ENCODE measurements at places on chromosomes 5 and 9. TPM values are rescaled to one million over a fixed set of nuclear protein-coding genes. Genes with fewer than 3 reads are reported as not detected.
A peak's percentile ranks its signal among the peaks of the same experiment; 100 is the strongest.

SCGB3A2 gene
- total RNA-seq = not detected

- no peak for DNase-seq
These were observed 182.9 kb upstream of the MAP1B start for GRCh38 chr5:71924325-71924724.

GRCh38 chr5:122264610-122265009, 47.4 kb upstream of the SNCAIP start:
- no peak for DNase-seq

GRCh38 chr5:153777681-153778581, 260.8 kb downstream of the FAM114A2 start:
- DNase-seq = peak; percentile 11

DNA sequence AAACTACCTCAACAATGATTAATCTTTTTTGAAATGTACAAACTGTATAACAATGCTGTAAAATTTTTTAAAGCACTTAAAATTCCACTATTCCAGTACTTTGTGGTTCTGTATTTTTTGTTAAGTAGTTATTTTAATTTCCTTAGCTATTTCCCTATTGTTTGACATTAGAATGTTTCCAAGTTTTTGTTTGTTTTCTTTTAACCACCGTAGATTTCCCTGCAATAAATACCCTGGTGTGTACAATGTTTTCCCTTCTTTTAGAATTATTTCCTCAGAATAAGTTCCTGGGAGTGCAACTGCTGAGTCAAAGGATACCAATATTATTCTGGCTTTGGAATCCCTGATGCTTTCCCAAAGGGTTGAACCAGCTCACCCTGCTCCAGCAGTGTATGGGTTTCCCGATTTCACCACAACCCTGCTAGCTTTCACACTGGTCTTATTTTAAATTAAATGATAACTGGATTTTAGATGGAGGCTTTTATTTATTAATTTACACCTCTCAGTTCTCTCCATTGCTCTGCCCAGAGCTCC, 20.6 kb upstream of the ANGPTL2 start:
- DNase-seq = no peak

GRCh38 chr5:43046474-43046873, 6.4 kb upstream of the ANXA2R start:
- no peak for DNase-seq

DNA sequence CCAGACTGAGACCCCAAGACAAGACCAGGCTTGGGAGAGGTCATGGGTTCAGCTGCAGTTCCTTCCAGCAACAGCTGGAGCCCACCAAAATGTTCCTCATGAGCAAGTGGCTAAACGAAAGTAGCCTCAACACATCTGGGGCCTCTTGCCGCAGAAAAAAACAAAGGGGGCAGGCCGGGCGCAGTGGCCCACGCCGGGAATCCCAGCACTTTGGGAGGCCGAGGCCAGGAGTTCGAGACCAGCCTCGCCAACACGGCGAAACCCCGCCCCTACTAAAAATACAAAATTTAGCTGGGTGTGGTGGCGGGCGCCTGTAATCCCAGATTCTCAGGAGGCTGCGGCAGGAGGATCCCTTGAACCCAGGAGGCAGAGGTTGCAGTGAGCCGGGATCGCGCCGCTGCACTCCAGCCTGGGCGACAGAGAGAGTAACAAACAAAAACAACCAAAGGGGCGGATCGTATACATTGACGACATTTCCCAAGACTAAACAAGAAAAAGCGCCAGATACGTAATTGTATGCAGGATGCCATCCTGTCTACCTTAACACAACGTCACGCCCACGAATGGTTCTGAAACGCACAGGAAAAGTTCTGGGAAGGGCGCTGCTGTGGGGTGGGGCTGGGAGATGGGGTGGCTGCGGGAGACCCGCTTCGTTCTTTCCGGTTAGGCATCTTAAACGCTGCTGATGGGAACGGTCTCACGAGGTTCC, 1.7 kb downstream of the INPP5E start:
- DNase-seq = no peak

FOXD4L5 gene
- total RNA-seq = 0.09 TPM

- DNase-seq = no peak
These were observed 502.7 kb downstream of the TLE4 start for GRCh38 chr9:80074439-80074838.

SLC36A3 gene
- not detected for total RNA-seq

DNA sequence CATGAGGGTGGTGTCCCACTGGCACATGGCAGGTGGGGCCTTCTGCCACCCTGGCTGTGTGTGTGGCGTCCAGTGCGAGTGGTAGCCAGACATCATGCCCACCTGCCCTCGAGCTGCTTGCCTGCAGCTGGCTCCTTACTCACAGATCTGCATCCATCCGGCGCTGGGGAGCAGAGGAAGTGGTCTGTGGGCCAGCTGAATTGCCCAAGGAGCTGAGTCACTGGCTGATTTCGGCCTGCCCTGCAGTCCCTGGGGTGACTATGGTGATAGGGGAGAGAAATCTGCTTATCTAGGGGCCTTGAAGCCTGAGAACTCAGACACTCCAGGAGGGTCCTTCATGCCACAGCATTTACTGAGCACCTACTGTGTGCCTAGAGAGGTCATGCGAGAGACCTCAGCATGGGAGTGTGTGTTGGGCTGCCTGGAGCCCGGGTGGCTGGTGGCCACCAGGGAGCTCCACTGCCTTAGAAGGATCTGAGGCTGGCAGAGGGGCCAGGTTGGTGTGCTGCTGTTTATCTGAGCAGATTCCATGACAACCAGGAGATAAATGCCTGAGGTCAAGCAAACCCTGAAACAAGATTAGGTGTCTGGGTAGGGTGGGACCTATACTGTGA, 57.1 kb downstream of the SLC22A5 start:
- peak; percentile 24 for DNase-seq

DNA sequence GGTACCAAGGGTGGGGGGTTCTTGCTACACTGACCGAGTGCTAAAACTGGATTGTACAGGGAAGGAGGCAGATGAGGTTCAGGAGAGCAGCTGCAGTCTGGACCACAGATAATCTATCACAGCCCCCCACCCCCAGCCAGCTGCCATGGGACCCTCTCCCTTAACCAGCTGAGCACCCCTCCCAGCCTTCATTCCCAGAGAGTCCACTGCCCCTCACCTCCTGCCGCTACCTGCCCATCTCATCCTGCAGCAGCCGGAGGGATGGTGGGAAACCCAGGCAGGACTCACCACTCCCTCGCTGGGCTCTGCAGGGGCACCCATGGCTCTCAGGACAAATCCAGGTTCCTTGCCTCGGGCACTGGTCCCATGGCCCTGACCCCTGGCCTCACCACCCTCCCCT, 66.7 kb downstream of the MRPL36 start:
- DNase-seq = no peak

- no peak for DNase-seq
These were observed 15.5 kb downstream of the B4GALT1 start for GRCh38 chr9:33151601-33152000.

DNA sequence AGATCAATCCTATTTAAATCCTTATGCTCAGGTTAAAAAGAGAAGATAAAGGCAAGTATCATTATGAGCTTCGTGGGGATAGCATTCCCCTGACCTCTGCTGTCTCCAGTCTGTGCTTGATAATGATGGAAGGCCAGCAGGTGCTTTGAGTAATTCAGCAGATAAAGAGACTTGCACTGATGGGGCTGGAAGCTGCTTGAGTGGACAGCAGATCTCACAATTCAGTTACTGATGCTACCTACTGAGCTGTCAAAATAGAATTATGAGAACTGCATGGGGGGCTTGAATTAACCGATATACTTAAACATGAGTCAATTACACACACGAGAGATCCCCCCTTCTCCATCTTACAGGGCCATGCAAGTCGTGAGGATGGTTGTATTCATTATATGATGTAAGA, 107.7 kb upstream of the GPR151 start:
- no peak for DNase-seq

TTC39B gene
- 22.0 TPM for total RNA-seq

STK32A gene
- total RNA-seq = 8.6 TPM

DNA sequence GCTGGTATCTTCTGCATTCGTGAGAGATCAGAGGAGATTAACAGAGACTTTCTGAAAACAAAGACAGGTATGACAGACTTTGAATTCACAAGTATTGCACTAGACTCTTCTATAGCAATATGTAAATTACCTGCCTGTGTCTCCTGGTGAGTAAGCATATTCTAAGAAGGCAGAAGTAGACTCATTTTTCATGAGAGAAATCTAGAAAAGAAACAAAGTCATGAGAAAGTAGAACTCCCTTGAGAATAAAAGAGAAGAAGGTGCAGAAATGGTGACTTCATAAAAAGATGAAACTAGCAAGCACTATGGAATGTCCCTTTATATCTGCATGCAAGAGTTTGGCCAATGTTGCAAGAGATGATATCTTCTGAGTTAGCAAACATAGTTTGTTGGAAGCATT, 419.8 kb downstream of the DMRT2 start:
- DNase-seq = no peak

DNA sequence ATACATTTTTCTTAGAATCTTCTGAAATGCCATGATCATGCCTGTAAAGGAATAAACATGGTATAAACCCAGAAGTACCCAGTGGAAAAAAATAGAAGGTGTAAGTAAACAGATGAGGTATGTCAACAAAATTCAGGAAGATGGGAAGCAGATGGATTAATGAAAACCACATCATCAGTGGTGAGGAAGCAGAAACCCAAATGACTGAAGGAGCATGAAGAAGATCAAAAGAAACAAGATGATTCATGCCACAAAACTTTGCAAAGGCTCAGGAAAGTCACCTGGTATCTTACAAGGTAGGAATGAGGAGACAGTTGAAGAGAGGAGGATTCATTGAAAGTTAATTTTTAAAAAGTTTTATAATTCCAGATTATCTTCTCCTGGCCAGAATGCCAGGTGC, 132.8 kb upstream of the PAPPA start:
- no peak for DNase-seq

- DNase-seq = no peak
These were observed 598.3 kb downstream of the CCDC171 start for GRCh38 chr9:16150938-16151650.

- peak; percentile 87 for DNase-seq
These were observed 227.0 kb upstream of the DAP start for GRCh38 chr5:10987925-10988504.

GRCh38 chr9:77384406-77384805, 207.1 kb downstream of the VPS13A start:
- DNase-seq = no peak

GRCh38 chr5:54663866-54664265, 146.3 kb downstream of the SNX18 start:
- DNase-seq = no peak

DNA sequence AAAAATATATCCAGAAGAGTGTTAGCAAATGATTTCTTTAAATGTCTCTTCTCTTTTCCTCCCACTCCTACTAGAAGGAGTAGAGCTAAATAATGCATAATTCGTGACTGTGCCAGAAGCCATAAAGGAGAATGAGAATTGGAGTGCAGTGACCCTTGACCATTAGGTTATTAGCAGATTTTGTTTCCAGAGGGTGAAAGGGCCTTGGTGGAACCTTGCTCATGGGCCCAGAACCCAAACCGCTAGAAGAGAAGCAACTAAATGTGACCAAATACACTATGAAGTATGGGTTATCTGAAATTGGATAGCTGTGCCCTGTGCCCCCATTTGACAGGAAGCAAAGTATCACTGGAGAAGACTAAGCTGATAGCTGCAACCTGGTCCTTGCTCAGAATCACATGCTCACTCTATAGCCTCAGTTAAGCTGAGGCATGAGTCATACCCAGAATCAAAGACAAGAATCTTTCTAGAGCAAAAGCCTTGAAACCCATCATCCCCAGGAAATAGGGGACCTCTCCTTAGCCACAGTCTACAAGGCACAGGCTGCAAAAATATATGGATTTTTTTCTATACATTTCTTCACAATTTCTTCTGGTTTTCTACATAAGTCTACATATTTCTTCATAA, 36.3 kb downstream of the CAPSL start:
- no peak for DNase-seq

GRCh38 chr5:54632131-54632701, 114.7 kb downstream of the SNX18 start:
- no peak for DNase-seq

AQP7 gene
- 11.9 TPM for total RNA-seq

GRCh38 chr9:86102626-86103025, 3.3 kb upstream of the GOLM1 start:
- DNase-seq = no peak

ST8SIA4 gene
- 11.6 TPM for total RNA-seq

DNA sequence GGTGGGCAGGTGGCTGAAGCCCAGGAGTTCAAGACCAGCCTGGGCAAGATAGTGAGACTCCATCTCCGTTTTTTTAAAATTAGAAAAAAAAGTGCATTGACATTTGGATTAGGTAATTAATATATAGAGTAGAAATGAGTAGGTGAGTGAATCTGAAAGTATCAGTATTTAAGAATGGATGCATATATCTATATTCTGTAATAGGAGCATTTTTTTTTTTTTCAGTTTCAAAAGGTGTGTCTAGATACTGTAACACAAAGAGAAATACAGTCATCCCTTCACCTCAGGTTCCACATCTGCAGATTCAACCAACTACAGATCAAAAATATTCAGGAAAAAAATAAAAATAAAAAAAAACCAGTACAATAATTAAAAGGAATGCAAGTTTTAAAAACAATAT, 50.8 kb downstream of the RBM27 start:
- DNase-seq = no peak

DNA sequence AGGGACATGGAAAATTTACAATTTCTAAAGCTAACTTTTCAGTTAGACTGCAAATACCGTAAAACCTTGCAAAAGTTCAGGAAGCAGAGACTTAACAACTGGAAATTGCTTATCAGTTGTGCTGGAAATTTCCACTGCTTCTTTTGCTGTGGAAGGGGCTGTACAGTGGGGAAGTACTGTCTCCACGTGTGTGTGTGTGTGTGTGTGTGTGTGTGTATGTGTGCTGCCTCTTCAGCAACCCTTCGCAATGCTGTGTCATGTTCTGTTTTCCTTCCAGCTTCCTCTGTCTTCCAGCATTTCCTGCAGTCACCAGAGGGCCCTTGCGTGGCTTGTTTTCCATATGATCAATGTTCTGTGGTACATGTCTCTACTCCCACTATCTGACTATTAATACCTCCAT, 87.5 kb upstream of the RANBP3L start:
- peak; percentile 46 for DNase-seq

- peak; percentile 19 for DNase-seq
These were observed 38.7 kb upstream of the ANGPTL2 start for GRCh38 chr9:127161081-127161624.

- DNase-seq = no peak
These were observed 131.9 kb downstream of the PRDM9 start for GRCh38 chr5:23639326-23639725.

GRCh38 chr5:160660132-160660531, 191.9 kb downstream of the ATP10B start:
- DNase-seq = no peak

DNA sequence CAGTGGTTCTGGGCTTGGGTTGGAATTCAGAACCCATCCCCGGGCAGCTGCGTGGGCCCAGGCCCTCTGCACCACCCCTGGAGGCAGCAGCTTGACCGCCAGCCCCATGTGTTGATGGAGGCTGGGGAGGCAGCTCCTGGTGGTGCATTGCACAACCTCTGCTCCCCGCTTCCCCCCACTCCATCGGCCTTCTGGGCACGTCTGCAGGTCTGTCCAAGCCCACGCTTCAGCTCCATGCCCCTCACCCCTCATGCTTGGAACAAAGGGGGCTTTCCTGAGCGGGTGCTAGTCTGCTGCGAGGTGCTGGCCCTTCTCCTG, 1.4 kb downstream of the NCS1 start:
- DNase-seq = no peak

TMEM232 gene
- 11.3 TPM for total RNA-seq

SH3RF2 gene
- 4.9 TPM for total RNA-seq

- no peak for DNase-seq
These were observed 4.6 kb upstream of the PRDM12 start for GRCh38 chr9:130659699-130660248.

GRCh38 chr5:139445325-139446170, 6.2 kb upstream of the DNAJC18 start:
- no peak for DNase-seq

CDH9 gene
- 2.1 TPM for total RNA-seq
